ENCODE measurements at places on chromosomes 7 and 10.

- no peak for DNase-seq
These were observed 8.7 kb downstream of the ATP6V0E2 start for GRCh38 chr7:149882248-149883047.

DNA sequence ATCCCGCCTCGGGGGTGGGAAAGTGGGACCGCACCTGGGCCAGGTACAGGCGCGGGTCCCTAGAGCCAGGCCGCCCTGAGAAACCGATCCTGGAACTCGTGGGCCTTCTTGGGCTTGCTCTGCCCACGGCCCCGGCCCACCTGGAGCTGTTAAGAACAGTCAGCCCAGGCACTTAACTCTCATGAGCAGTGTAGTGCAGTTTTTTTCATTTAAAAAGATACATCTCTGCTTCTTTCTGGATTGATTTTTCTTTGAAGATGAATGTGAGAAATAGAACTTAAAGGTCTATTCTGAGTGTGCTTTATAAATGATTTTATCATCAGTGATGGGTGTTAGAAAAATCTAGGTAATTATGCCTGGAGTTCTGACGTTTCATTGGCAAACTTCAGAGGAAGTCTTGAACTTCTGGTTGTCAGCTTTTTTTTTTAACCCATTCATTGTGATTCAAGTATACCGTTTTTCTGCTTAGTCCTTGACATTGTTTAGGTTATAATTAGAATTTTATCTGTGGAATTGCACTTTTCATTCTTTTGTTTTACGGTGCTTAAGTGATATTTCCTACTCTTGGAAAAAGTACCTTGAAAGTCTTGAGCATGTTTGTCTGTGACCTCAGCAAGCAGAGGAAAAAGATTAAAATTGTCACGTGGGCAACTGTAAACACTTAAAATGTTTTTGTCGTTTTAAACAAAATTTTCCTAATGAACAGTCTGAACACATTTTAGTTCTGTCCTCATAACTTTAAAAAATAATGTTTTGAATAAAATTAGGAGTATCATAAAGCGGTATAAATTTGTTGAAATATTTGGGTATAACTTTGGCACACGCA lies 906 bp downstream of the CDK1 start:
- no peak for DNase-seq

- DNase-seq, result no peak
These were observed 171.8 kb downstream of the SEMA3D start for GRCh38 chr7:85014936-85015660.

DNA sequence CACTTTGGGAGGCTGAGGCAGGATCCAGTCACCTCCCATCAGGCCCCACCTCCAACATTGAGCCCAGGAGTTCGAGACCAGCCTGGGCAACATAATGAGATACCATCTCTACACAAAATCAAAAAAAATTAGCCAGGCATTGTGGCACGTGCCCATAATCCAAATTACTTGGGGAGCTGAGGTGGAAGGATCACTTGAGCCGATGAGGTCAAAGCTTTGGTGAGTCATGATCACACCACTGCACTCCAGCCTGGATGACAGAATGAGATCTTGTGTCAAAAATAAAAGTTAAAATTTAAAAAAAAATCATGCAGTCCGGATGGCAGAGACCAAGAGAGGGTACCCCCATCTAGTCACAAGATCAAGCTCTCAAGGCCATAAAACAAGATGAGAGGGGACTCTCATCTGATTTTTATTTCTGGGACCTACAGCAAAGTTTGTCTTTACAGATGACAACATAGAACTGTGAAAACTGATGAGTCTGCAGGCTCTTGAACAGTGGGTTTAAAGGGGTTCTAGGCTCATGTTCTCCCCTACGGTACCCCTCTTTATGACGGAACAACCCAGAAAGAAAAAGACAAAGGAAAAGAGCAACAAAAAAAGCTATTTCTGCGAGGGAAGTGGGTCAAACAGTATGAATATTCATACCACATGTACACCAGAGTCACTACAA lies 28.9 kb upstream of the CREB3L2 start:
- no peak for DNase-seq

DNA sequence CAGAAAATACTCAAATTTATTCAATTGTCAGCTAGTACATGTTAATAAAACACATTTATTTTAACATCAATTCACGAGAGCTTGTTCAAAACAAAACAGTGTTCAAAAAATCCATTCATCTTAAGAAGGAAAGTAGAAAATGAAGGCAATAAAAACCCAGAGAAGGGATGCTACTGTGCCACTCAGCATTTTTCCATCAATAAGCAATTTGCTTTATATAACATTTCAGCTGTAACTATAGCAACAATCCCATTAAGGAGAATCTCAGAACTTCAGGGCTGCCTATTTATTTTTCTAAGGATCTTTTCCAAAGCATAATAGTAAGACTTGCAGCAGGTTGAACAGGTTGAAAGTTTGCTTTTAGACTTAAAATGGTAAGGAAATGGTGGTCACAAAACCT lies 190.5 kb downstream of the PCLO start:
- DNase-seq, result no peak

DNA sequence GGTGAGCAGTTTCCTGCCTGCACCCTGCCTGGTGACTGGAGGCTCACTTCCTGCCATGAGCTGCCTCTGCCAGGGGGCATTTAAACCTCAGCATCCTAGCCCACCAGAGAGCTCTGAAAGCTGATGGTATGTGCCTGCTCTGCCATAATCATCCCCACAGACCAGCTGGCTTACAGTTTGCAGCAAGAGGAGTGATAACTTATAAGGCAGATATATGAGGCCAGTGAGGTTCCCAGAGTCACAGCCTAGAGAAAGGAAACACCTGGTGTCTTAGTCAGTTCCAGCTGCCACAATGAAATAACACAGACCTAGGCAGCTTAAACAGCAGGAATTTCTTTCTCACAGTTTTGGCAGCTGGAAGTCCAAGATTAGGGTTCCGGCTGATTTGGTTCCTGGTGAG lies 232.0 kb downstream of the PAXIP1 start:
- DNase-seq, result no peak

Measured in NCI-H187 treated with DMSO at 0.1 percent for 48 hours (cell line).